Chondrocyte (in vitro differentiated cells): ENCODE measurements at places on chromosomes 6 and 20. TPM values are rescaled to one million over a fixed set of nuclear protein-coding genes. Genes with fewer than 3 reads are reported as not detected.

DNA sequence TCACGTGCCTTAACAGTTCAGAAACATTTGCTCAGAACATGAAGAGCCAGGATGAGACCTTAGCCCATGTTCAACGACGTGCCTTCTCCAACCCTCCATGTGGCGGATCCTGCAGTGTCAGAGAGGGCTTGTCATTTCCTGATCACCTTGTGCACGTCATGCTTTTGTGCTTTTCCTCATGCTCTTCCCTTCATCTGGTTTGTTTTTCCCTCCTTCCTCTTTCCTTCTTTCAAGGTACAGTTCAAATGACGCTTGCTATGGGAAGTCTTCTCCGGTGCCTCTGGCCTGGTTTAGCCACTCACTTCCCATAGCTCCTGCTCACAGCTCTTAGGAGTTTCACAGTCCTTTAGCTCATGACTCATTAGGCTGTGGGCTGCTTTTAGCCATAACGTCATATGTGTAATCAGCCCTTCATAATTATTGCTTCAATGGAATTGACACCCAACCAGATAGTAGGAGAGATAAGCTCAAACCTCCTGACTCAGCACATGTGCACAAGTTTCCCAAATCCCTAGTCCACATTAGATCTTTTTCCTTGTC lies 102.7 kb upstream of the CNKSR3 start:
- no peaks in the 10 kb centered on the region for H3K27me3 ChIP-seq
- H3K4me3 ChIP-seq: no peak overlapping the region
- H3K36me3 ChIP-seq: no peaks in the 10 kb centered on the region
- no peak for DNase-seq

The PPP1R14C gene
- total RNA-seq: 1.5 to 3.4 TPM (median 3.3 TPM) in 3 replicates

DNA sequence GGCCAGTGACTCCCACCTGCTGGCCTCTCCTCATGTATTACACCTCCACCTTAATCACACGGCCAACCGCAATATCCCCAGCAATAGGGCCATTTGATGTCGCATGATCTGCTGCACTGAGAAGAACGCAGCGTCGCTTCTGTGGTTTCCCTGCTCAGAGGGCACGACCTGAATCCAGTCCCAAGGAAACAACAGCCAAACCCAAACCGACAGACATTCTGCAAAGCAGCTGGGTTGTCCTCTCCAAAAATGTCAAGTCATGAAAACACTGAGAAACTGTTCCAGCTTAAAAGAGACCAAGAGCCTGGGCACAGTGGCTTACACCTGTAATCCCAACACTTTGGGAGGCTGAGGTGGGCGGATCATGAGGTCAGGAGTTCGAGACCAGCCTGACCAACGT lies 7.5 kb upstream of the BPI start:
- H3K27ac ChIP-seq: no peak overlapping the region
- peaks cover 2% of the 10 kb centered on the region for H3K36me3 ChIP-seq
- DNase-seq: no peak
- no peak overlapping the region for H3K4me3 ChIP-seq

The BPIFA2 gene
- not detected in 3 replicates for total RNA-seq

The THEMIS gene
- total RNA-seq: not detected in 3 replicates

GRCh38 chr6:95777338-95777737 lies 200.0 kb downstream of the MANEA start:
- H3K27ac ChIP-seq: no peak overlapping the region
- no peak overlapping the region for H3K4me3 ChIP-seq
- H3K36me3 ChIP-seq: no peaks in the 10 kb centered on the region
- H3K27me3 ChIP-seq: peaks cover 1% of the 10 kb centered on the region
- no peaks in the 10 kb centered on the region for H3K4me1 ChIP-seq

GRCh38 chr20:13772529-13772928 lies 12.2 kb downstream of the ESF1 start:
- no peak for DNase-seq
